ENCODE measurements at places on chromosomes 1 and 21.

DNA sequence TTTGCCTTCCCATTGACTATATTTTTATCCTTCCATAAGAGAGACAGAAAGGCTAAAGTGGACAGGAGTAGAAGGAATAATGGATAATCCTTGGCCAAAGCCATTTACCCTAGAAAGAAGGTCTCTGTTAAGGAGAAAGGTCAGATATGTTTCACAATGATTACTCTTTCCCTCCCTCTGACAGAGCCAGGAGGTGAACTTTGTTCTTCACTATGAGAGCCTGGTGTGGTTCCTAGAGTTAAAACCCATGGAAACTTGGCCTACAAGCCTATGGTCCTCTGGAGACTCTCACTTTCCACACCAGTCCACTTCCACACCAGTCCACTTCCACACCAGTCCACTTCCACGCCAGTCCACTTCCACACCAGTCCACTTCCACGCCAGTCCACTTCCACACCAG, 479.9 kb upstream of the ZP4 start:
- no peak for DNase-seq

- DNase-seq, result no peak
These were observed 41.6 kb downstream of the LAMC2 start for GRCh38 chr1:183227422-183228346.

DNA sequence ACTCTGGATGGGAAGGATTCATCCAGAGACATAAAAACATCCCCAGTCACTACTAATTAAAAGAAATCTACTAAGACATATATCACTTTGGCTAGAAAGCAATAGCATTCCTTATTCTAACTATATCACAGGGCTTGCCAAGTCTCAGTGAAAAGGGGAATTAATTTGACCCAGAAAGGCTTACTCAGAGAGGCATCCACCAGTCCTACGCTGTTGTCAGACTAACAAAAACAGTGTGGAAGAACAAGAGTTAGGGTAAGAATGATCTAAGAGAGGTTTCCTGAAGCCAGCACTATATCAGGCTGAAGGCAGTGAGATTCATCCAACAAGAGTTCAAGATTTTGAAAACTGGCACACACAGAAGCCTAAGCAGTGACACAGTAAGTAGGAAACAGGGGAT, 126.1 kb downstream of the GDAP2 start:
- DNase-seq, result no peak

GRCh38 chr1:34066981-34067603, 97.9 kb downstream of the CSMD2 start:
- DNase-seq, result no peak

- no peak for DNase-seq
These were observed 18.5 kb downstream of the COLGALT2 start for GRCh38 chr1:184019069-184019468.

DNA sequence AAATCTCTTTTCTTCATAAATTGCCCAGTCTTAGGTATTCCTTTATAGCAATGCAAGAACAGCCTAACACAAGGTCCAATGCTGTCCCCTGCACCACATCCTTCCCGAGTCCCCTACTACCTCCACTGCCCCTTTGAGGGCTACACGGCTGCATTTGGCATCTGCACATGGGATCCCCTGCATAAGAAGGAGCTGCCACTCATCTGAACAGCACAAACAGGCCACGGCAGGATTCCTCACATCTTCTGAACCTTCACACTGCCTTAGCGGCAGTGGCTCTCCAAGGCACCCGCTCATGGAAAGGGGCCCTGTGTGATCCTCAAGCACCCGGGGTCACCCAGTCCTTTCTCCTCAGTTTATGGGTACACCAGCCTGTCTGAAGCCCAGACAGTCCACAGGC, 29.2 kb upstream of the BACE2 start:
- DNase-seq, result no peak

DNA sequence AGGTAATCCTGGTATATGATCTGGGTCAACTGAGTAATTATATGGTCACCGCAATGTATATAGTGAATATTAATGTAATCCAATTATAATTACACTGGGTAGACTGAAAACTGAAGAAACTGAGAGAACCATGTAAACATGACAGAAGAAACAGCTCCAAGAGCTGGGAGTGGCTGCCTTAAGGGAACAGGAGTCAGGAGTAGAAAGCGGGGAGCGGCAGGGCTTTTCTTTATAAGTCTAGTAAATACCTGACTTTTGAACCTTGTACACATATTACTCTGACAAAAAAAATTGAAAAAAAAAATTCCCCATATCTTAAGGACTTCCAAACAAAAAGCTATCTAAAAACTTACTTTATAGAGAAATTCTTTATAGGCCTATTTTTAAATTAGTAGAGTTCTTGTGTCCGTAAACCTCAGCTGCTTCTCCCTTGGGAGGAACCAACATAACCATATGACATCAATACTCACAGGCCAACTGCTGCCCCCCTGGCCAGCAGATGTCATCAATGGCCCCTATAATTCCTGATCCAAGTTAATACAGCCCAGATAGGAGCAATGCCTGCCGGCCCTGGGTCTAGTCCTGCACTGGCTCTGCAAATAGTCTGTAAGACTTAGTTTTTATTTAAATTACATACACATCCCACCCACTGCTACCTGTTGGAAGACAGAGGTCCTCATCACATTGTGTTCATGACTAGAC, 33.8 kb downstream of the THAP3 start:
- no peak for DNase-seq

GRCh38 chr1:156677616-156678596, 699 bp upstream of the NES start:
- no peak for DNase-seq

DNA sequence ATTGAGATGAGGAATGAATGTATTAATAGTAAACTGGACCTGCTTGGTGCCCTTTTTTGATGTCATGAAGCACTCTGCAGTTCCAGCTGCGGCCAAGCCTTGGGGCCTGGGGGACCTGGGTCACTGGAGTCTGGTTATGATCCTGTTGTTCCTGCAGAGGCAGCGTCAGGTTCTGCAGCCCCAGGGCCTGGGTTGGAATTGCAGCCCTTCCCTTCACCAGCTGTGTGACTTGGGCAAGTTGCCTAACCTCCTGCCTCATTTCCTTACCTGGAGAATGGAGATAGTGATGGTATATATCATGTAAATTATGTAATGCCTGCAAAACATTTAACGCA, 9.1 kb upstream of the ATP5PO start:
- no peak for DNase-seq

DNA sequence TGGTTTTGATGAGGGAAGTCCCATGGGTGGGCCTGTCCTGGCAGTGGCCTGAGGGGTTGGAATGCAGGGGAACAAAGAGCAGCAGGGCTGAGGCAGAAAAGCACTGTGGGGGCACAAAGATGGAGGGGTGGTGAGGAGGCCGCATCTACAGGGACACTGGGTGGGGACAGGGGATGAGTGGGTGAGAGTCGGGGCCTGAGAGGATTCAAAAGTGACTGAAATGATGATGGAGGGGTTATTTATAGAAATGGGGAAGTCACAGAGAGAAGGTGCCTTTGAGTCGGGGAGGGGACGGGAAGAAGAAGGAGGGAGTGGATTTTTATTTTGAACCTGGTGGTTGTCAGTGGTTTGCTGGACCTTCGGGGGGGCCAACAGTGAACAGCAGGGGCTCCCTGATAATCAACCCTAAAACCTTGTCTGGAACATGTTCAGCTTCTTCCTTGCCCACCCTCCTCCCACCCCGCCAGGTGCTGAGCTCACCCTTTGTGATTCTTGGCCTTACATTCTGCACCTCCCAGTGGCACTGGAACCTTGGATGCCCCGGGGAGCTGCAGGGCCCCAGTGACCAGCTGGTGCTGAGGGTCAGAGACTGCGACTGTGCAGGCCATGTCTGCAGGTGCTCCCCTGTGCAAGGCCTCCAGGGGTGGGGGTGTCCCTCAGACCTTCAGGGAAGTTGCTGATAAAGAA, 42.9 kb downstream of the IER5 start:
- no peak for DNase-seq

- DNase-seq, result no peak
These were observed 237.6 kb downstream of the NTNG1 start for GRCh38 chr1:107378426-107378825.

- DNase-seq, result no peak
These were observed 1.3 kb upstream of the IFNAR2 start for GRCh38 chr21:33228455-33228854.
